Right atrium auricular region (tissue), 2 donors: ENCODE measurements at places on chromosomes 3 and 15.
A peak's percentile ranks its signal among the peaks of the same experiment; 100 is the strongest.

DNA sequence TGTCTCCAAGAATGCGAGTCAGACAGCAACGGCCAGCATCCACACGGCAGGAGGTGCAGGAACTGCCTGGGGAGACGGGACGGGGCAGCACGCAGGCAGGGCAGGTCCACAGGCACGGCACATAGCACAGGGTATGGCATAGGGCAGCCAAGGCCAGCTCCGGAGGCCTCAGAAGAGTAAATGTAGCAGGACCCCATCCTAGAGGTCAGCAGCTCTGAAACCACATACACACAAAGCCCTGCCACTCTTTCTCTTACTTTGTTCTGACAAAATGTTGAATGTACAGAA lies 26.9 kb downstream of the ZXDC start:
- peak; percentile 47 for DNase-seq

DNA sequence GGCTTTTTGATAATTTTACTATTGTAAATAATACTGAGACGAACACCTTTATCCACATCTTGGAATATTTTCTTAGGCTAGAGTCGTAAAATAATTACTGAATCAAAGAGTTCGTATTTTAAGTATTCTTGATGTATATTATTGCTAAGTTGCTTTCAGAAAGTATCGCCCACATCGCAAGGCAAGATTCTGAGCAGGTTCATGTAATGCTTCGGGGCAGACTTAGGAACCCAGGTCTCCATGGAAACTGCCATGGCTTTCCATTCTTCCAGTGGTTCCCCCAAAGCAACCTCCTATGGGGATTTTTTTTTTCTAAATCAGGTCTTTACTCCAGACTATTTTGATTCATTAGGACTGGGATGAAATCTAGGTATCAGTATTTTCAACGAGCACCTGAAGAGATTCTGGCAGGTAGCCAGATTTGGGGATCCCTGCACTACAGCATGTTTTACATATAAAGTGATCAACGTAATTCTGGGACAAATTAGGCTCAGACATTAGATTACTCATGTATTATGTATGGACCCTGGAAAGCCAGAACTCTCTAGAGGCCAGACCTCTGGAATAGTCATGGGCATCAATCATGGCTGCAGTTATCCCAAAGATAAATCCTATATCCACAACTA lies 86.5 kb downstream of the B3GNT5 start:
- no peak for DNase-seq

- DNase-seq = no peak
These were observed 2.1 kb downstream of the SFMBT1 start for GRCh38 chr3:53043738-53044137.

DNA sequence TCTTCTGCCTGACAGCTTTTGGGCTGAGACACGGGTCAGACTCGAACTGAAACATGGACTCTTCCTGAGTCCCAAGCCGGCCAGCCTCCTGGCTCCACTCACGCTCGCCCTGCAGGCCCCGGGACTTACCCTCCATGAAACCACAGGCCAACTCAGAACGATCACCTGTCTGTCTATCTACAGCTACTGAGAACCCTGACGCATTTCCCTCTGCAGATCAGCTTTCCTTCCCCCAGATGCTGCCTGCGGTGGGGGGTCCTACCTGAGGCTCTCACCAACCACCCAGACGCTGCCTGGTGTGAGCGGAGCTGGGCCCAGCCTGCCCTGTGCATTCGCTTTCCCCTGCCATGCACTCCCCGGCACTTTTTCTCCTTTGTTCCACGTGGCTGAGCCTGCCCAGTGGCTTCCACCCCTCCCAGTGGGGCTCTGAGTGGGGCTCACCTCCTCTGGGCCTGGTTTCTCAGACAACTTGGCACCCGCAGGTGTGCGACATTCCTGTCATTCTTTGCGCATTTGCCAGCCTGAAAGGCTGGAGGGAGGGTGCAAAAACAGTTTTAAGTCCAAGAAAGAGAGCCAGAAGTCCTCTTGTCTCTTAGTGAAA lies 60.2 kb downstream of the PLXNA1 start:
- DNase-seq = no peak
